CD4-positive, alpha-beta T cell treated with Interferon gamma for 1 hour (primary cell): ENCODE measurements at places on chromosomes 6 and 20.

DNA sequence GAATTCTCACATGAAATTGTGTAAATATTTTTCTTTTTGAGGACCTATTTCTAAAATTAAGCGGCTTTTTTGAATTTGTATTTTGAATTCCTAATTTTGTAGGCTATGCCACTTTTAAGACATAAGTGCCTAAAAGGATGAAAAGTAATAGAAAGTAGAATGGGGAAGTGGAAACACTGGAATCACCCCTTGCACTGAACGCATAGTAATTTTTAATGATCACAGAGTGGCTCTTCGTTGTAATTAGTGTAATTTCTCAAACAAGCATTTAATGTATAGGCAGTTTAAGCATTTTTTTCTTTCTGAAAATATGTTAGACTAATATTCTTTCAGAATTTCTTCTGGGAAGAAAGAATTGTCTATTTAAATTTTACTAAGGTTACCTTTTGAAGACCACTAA lies 73.2 kb downstream of the ARID1B start:
- DNase-seq, result no peak

DNA sequence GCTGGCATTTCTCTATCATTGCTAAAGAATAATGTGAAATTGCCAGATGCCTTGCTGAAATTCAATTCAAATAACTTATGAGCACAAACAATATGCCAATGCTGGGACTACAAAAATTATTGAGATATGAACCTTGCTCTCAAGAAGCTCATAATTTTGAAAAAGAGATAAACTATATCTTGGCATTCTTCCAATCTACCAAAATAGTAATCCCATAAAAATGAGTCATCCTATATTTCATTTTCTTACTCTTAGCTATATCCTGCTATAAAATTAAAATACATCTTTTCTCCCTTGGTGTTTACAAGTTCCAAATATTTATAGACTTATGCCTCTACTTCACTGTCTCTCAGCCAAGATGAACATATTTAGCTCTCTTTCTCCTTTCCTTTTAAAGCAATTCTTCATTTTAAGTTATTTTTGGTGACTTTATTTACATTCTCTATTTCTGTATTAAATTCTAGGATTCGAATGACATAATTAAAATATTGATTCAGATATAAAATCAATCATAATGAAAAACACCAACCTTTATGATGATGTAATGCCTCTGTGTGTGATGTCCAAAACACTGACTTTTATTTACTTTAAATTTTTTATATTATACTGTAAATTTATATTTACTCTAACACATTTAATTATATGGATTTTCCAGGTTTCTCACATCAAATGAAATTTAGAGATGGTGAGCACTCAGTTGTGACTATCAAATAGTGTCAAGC lies 152.6 kb downstream of the CDK19 start:
- DNase-seq, result no peak

GRCh38 chr6:69202768-69203167 lies 567.7 kb downstream of the ADGRB3 start:
- DNase-seq, result no peak

DNA sequence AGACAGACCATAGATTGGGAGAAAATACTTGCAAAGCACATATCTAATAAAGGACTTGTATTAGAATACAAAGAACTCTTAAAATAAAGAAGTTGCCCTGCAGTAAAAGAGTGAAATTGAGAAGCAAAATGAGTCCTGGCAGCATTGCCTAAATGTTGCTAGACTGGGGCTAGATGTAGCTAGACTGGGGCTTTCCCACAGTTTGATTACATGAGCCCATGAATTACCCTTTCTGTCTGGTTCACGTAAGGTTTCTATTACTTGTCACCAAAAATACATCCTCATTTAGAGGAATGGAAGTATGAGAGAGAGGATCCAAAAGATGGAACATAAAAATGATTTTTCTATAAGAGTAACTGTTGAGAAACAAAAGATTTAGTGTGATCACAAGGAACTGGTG lies 57.6 kb upstream of the CCDC28A start:
- no peak for DNase-seq

DNA sequence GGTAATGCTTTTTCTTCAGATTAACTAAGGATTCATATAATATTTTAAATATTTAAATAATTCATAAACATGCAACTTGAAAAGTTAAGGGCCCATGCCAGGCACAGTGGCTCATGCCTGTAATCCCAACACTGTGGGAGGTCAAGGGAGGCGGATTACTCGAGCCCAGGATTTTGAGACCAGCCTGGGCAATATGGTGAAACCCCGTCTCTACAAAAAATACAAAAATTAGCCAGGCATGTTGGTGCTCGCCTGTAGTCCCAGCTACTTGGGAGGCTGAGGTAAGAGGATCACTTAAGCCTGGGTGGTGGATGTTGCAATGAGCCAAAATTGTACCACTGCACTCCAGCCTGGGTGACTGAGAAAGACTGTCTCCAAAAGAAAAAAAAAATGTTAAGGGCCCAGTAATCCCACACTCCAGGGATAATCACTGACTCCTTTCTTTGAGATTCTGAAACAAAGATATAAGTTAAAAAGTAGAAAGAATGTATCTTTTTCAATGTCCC lies 7.9 kb upstream of the RIN2 start:
- no peak for DNase-seq

DNA sequence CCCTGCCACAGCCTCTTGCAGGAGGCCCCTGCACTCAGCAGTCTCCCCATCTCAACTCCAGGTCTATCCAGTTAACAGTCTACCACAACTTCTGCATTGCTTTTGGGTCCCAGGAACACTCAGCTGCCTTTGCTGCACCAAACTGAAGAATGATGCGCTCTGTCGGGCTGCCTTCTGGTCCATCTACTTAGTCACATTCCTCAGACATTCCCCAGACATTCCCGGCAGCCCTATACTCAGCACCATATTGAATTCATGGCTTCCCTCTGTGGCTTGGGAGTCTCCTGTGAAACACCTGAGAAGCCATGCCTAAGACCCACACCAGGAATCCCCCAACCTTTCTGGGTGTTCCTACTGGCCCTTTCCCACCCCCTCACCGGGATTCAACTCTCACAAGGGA lies 99.6 kb upstream of the COL21A1 start:
- no peak for DNase-seq

- no peak for DNase-seq
These were observed 447.0 kb downstream of the LMBRD1 start for GRCh38 chr6:69349771-69350170.

DNA sequence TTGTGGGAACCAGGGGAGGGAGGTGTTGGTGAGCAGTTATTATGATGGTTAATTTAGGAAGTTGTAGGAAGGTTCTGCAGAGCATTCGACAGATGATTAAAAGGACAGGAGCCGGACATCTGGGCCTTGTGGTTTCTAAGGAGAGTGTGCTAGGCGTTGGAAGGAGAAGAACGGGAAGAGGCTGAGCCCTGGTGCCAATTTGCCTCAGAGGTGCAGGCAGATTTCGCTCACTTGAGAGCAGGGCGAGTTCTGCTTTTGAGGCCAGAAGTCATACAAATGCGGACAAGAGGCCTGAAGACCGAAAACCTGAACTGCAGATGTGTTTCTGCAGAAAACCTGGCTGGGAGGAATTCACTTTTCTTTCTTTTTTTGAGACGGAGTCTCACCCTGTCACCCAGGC lies 30.5 kb upstream of the RPS6KA2 start:
- no peak for DNase-seq

GRCh38 chr6:2596222-2596621 lies 154.5 kb downstream of the MYLK4 start:
- DNase-seq, result no peak

- no peak for DNase-seq
These were observed 84.7 kb upstream of the SIRPA start for GRCh38 chr20:1810572-1810925.

DNA sequence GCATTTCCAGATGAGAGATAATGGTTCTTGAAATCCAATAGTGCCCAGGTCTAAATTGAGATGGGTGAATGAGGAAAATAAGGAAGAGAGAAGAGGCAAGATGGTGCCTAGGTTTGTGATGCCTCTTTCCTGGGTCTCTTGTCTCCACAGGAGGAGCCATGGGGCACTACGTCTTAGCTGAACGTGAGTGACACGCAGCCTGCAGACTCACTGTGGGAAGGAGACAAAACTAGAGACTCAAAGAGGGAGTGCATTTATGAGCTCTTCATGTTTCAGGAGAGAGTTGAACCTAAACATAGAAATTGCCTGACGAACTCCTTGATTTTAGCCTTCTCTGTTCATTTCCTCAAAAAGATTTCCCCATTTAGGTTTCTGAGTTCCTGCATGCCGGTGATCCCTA lies 6.8 kb downstream of the HFE start:
- no peak for DNase-seq

GRCh38 chr20:14536738-14537137 lies 199.3 kb upstream of the FLRT3 start:
- DNase-seq, result no peak

GRCh38 chr6:90397047-90397446 lies 100.4 kb upstream of the BACH2 start:
- DNase-seq, result no peak

GRCh38 chr6:151108548-151108947 lies 131.2 kb upstream of the AKAP12 start:
- DNase-seq, result no peak

GRCh38 chr6:89270951-89271721 lies 44.0 kb downstream of the GABRR2 start:
- DNase-seq, result no peak

GRCh38 chr6:81820980-81821379 lies 68.5 kb upstream of the TENT5A start:
- DNase-seq, result no peak

- no peak for DNase-seq
These were observed 32.4 kb downstream of the CPXM1 start for GRCh38 chr20:2767768-2768631.

- DNase-seq, result no peak
These were observed 114.4 kb upstream of the MLN start for GRCh38 chr6:33918175-33918695.

GRCh38 chr6:77456531-77457248 lies 6.6 kb downstream of the HTR1B start:
- DNase-seq, result no peak

DNA sequence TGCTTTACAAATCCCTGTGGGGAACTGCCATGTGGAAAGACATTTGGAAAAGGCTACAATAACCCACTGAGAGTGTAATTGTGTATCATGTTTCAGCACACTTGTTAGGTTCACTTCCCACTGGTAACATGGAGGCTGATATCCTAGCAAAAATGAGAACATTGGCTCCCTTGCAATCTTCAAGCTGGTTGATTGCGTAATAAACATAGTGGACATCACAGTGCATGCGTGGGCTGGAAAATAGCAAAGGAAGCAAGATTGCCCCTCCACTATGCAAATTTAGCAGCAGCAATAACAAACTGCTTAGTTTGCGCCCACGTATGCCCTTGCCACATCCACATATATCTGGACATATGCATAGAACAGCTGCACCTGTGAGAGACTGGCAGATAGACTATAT lies 410.2 kb downstream of the MEI4 start:
- no peak for DNase-seq

DNA sequence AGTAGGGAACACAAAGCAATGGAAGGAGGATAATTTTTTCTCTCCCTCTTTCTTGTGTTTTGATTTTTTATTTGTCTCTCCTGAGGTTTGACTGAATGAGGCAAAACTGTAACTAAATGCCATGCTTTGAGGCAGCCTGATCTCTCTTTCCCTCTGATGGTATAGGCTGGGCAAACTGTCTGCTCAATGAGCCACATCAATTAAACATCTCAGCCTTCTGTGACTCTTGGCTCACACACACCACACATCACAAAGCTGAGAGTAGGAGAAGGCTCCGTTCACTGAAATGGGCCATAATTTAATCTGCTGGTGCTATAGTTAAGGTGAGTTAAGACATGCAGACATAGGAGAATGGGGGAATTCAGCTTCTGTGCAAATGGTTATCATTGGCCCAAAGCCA lies 28.1 kb upstream of the SCGN start:
- no peak for DNase-seq

- no peak for DNase-seq
These were observed 13.4 kb downstream of the ZNF318 start for GRCh38 chr6:43355862-43356590.

- no peak for DNase-seq
These were observed 201.4 kb downstream of the ARHGAP18 start for GRCh38 chr6:129508477-129509145.

- no peak for DNase-seq
These were observed 144.3 kb upstream of the ZNF184 start for GRCh38 chr6:27617046-27617687.

- DNase-seq, result no peak
These were observed 237.6 kb downstream of the QKI start for GRCh38 chr6:163651915-163652668.
